Aorta (tissue), 5 donors: ENCODE measurements at places on chromosomes 3 and 15. TPM values are rescaled to one million over a fixed set of nuclear protein-coding genes. Genes with fewer than 3 reads are reported as not detected.

DNA sequence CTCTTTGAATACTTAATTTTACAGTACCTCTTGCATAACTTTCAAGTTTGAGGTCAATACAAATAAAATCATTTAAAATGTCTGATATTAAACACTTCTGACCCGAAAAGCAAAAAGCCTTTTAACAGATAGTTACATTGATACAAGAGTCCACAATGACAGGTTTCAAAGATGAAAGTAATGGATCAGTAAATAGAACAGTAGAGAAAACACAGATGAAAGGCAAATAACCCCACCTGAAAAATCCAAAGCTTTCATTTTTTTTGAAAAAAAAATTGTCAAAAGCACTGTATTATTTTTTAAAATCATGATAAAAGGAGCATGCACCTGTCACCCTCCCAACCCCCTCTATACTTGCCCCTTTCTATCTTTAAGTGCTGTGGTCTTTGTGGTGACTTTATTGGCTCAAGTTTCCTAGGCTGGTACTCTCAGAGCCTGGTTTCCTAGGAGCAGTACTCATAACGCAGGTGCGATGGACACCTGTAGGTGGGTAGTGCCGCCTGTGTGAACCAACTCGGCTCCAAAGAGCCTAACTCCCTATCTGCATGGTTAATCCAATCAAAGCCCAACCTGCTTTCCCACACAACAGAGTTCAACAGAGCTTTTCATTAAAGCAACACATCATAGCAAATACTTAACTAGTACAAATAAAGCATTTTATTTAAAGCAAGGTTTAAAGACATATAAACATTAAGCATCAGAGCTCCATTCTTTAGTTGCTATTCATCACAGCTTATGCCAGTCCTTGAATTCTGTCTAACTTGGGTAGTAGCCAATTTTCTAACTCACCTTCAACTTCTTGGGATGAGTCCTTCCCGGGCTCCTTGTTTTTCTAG, 32.2 kb downstream of the LIPC start:
- no peak for DNase-seq

DNA sequence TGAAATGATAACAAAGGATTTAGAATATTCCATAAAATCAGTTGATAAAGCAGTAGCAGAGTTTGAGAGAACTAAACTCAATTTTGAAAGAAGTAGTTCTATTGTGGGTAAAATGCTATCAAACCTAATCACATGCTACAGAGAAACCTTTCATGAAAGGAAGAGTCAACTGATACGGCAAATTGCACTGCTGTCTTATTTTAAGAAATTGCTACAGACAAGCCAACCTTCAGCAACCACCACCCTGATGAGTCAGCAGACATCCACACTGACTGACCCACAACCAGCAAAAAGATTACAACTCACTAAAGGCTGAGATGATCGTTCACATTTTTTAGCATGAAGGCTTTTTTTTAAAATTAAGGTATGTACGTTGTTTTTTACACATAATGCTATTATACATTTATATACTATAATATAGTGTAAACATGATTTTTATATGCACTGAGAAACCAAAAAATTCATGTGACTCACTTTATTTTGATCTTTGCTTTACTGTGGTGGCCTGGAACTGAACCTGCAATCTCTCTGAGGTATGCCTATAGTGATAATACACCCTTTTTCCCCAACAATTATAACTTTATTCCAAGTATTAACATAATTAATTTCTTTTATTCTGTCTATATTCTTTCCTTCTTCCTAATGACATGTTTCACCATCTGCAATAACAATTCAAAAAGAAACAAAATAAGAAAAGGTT, 109.9 kb downstream of the TBC1D5 start:
- no peak for DNase-seq

GRCh38 chr3:188358787-188359493, 205.0 kb downstream of the LPP start:
- DNase-seq, result no peak

The ENTPD3 gene
- total RNA-seq, result 2.2 TPM

- no peak for DNase-seq
Observed at GRCh38 chr15:39310633-39311032, 270.2 kb upstream of the THBS1 start.

The TFDP2 gene
- total RNA-seq, result 62.5 TPM

- DNase-seq, result no peak
Observed at GRCh38 chr15:59191855-59192237, 14.8 kb upstream of the LDHAL6B start.

DNA sequence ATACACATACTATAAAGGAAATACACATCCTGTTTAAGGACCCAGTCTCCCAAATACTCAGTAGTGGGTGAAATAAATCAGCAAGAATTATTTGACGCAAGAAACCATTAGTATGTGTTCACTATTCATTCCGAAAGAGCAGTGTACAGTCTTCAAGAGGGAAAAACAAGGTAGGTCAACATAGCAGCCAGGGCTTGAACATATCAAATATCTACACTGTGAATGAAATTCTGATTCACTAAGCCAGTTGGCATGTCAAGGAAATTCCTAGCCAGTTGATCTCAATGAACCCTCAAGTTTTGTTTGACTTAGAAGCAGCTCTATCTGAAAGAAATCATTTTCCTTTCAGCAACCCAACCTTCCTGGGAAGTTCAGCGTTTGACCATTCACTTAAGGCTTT, 99.0 kb downstream of the CNTN3 start:
- DNase-seq, result no peak

DNA sequence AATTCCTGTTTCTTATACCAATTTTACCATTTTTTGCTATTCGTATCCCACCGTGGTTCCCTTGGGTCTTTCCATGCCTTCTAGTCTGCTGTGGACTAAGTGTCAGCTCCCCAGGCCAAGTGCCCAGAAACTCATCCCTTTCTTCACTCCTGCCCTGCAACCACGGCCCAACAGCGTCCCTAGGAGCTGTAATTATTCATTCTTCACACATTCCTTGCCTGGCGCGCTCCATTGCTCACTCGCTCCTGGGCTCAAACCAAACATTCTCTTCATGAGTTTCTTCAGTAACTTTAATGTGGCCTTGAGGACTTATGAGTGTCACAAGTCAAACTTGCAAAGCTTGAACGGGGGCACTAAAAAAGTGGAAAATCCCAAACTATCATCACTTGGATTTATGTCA, 15.7 kb downstream of the GABRB3 start:
- DNase-seq, result no peak

DNA sequence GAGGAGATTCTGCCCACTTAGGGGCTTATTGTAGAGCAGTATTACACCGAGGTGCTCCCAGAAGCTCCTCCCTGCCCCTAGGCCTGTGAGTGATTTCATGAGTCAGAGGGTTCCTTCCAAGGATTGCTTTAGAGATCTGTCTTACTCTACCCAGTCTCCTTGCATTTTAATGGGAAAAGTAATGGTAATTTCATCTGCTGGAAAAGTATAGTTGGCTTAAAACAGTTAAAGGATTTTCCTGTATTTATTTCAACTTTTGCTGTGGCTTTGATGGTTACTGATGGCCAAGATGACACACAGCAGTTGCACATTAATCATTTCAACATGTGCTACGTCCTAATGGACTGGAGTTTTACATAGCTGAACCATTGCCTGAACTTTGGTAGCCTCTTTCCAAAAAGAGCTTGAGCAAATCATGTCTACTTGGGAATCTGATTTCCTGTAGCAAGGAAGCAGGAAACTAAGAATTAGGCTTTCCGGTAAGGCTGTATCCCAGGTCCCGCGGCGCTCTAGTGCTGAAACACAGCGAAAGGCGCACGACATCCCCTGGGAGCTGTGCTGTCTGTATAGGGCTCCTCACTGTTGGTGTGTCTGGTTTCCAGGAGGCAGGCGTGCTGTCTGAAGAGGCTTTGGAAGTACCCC, 9.2 kb upstream of the PGPEP1L start:
- DNase-seq, result no peak

GRCh38 chr3:131731709-131732108, 228.9 kb upstream of the MRPL3 start:
- DNase-seq, result no peak

The AGBL1 gene
- not detected for total RNA-seq

DNA sequence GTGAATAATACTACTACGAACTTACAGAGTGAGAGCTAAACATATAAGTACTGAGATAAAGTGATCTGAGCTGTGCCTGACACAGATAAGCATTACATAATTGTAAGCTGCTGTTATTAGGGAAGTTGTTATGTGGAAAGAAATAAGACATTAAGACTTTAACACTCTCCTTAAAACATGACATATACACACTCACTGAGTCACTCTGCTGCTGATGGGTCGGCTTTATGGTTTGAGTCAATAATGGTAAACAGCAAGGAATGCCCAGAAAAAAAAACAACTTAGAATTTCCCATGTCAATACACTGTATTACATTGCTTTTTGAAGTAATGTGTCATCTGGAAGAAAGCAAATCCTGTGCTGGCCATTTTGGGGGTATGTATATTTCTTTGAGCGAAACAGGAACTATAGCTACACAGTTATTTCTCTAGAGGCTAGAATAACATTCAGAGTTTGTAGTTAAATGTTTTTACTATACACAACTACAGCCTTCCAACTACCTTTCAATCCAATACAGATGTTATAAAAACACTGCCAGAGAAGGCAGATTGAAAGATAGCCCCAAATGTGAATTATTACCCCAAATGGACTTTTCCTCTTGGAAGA, 22.8 kb upstream of the SPRED1 start:
- no peak for DNase-seq

- DNase-seq, result no peak
Observed at GRCh38 chr15:79970624-79971434, at the start of gene BCL2A1. Gene BCL2A1 (minus strand): TSS chr15:79971196. CDS start chr15:79971119, 77 bp downstream.

DNA sequence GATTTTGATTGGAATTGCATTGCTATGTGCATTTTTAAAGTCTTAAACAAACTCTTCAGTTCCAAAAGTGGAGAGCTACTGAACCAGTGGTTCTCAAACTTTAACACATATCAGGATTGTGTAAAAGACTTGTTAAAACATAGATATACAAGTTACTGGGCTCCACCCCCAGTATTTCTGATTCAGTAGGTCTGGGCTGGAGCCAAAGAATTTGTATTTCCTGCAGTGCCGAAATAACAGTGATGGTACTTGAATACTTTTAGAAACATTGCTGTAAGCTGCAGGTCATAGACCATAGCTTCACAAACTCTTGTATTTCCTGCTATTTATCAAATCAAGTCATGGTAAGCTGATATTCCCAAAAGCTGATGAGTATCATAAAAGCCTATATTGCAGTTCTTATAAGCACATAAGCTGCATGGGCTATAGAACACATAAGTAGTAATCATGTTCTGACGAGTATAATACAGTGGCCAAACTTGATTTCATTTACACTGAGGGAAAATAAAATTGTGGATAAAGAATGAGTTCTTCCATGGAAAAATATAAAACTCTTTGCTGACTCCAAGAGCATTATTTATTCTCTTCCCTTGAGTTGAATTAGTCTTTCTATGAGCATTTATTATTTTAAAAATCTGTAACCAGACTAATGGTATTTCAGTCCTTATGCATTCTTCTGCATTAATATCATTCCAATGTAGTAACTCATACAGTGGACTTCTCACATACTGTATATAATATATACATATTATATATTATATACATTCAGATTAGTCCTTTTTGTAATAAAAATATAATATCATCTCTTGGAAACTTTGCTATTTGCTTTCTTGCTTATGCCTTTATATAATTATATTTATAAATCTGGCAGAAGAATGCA, 550.5 kb upstream of the AGTR1 start:
- DNase-seq, result no peak

DNA sequence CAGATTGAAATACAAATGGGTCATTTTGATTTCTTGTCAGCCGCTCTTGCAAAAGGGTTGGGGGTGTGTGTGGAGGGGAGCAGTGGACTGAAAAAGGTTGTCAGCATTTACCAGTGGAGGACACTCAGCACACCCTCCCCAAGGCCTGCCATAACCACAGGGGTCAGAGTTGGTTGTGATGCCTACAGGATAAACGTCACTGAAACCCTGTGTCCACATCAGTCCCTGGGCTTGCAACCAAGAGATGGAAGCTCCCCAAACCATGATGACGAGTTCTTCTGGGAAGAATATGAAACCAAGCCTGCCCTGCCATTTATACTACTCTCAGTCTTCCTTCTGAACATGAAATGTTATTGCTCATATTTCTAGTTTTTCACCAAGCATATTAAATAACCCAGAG, 54.0 kb upstream of the UMPS start:
- DNase-seq, result peak; percentile 68

- DNase-seq, result no peak
Observed at GRCh38 chr15:61660579-61660978, 399.7 kb downstream of the VPS13C start.

DNA sequence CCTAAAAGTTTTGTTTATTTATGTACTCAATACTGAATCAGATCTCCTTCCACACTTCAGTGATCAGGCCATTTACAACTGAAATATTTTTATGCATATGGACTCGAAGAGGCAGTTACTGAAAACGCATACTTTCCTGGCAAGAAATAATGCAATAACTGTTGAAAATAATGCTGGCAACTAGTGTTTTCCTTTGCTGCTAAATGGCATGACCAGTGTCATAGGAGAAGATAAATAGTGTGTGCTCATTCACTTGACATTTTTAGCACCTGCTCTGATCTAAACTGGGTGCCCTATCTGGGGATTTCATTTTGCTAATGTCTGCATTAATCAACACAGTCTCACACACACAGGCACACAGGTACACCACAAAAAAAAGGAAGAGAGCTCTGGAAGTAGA, 695.2 kb downstream of the TUSC7 start:
- no peak for DNase-seq

The SUCNR1 gene
- 3.2 TPM for total RNA-seq

- no peak for DNase-seq
Observed at GRCh38 chr3:5349343-5349742, 161.8 kb downstream of the EDEM1 start.

The C3orf49 gene
- total RNA-seq, result not detected

DNA sequence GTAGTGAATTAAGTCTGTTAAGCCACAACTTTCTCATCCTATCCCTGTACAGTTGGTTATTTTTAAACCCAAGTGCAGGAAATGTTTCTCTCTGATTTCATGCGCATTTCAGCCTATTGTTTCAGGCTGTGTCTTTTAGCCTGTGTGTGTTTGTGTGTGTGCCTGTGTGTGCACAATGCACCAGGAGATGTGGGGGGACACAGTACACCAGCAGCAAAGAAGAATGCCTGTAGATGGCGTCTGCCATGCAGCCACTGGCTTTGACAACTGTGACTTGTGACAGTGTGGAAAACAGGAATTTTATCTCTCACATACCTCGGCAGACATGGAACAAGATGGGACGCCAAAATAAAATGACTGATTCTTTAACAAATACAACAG, 43.6 kb upstream of the PLXNA1 start:
- peak; percentile 37 for DNase-seq

- DNase-seq, result no peak
Observed at GRCh38 chr3:193240436-193240849, 579 bp upstream of the PLAAT1 start.

The TPRG1 gene
- 14.9 TPM for total RNA-seq

- DNase-seq, result no peak
Observed at GRCh38 chr3:119098619-119099222, 47.2 kb upstream of the TEX55 start.

- no peak for DNase-seq
Observed at GRCh38 chr3:30614373-30614772, 8.0 kb downstream of the TGFBR2 start.

- peak; percentile 50 for DNase-seq
Observed at GRCh38 chr15:84749111-84749991, 959 bp downstream of the ZNF592 start.

GRCh38 chr3:50525191-50525910, 21.9 kb upstream of the CACNA2D2 start:
- no peak for DNase-seq

The ZNF774 gene
- 7.4 TPM for total RNA-seq
